Right cardiac atrium (tissue), 5 donors: ENCODE measurements at places on chromosomes 4 and X. TPM values are rescaled to one million over a fixed set of nuclear protein-coding genes. Genes with fewer than 3 reads are reported as not detected.

The PARM1 gene
- 127 TPM for total RNA-seq

DNA sequence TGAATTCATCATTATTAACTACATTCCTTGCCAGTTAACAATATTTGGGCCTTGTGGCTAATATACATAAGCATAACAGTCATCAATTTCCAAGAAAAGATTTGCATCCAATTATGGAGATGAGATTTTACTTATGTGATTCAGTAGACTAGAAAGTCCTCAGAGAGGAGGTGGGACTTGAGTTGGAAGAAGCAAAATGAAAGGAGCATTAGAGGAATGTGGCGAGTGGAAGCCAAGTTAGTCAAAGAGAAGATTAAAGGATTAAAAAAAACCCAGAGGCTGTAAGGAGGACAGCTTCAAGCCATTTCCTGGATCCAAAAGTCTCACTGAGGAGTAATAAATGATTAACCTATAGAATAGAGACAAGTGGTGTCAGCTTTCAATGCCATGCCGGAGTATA lies 1099.4 kb upstream of the IGFBP7 start:
- DNase-seq = no peak

- DNase-seq = no peak
Observed at GRCh38 chr4:6332042-6332668, 62.5 kb downstream of the WFS1 start.

- DNase-seq = peak; percentile 42
Observed at GRCh38 chrX:44568196-44568595, 25.5 kb upstream of the FUNDC1 start.

- peak; percentile 55 for DNase-seq
Observed at GRCh38 chrX:153818571-153819383, 11.6 kb downstream of the PDZD4 start.

DNA sequence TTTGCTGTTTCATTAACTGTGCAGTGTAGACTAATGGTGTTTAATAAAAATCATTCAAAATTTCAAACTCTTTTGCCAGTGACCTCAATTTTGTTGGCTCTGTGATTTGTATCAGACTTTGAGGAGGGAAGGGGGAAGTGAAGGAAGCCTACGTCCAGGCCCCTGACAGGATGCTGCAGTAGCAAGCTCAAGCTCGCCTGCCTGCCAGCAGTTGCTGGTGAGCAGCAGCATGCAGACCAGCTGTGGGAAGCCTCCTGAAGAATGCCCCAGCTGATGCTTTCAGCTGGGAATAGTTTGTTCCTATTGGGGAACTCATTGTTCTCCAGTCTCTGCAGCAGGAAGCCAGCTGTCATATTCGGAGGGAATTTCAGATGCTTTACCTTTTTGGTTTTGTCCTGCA lies 495.2 kb downstream of the AFF2 start:
- DNase-seq = no peak

DNA sequence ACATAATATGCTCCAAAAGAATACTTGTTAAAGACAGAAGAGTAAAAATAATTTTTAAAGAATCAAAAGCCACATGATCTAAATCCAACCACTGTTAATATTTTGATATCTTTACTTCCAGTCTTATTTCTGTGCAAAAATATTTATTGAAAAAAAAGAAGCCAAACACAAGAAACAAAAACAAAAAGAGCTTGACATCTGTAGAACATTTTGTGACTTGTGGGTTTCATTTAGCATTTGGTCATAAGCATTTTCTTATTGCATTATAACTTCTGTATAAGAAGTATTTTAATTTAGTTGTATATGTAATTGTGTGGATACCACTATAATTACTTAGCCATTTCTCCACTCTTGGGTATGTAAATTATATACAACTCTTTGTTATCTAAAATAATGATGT lies 63.1 kb downstream of the DIPK2B start:
- no peak for DNase-seq

DNA sequence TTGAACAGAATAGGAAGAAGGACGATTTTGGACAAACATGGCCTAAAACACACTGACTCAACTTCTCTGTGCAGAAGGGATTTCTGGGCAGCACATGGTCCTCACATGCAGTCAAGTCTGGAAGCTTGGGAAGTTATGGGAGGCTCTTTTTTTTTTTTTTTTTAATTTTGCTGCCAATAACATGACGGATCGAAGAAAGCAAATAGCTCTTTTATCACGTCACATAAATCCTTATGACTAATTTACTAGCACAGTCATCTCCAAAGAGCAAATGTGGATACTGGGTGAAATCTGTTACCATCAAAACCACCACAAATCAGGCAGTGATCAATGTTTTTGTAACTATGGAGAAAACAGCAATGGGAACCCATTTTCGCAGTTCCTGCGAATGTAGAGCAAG lies 193.3 kb upstream of the FAM9B start:
- no peak for DNase-seq

GRCh38 chr4:94798808-94799207 lies 41.1 kb downstream of the BMPR1B start:
- DNase-seq = no peak
